A549 treated with Mapracorat at 1 μM for 4 hours (cell line): ENCODE measurements at places on chromosomes 3 and 15. TPM values are rescaled to one million over a fixed set of nuclear protein-coding genes. Genes with fewer than 3 reads are reported as not detected.

COPG1 gene
- total RNA-seq = 71.4 to 89.8 TPM (median 78.3 TPM) in 5 replicates

CCR3 gene
- not detected in 5 replicates for total RNA-seq

PIAS1 gene
- 16.1 to 22.9 TPM (median 22.3 TPM) in 5 replicates for total RNA-seq

THPO gene
- total RNA-seq = 0.08 to 0.16 TPM (median 0.15 TPM) in 3 of 5 replicates, not detected in the others

SAMD7 gene
- not detected in 5 replicates for total RNA-seq

CD80 gene
- not detected in 5 replicates for total RNA-seq

MLF1 gene
- 21.4 to 27.3 TPM (median 25.5 TPM) in 5 replicates for total RNA-seq

PRR20G gene
- 0.97 to 1.6 TPM (median 1.3 TPM) in 5 replicates for total RNA-seq

SST gene
- total RNA-seq = not detected in 5 replicates

SPPL2A gene
- 77.1 to 103 TPM (median 92.1 TPM) in 5 replicates for total RNA-seq
